ENCODE measurements at places on chromosomes 1 and 21.
A peak's percentile ranks its signal among the peaks of the same experiment; 100 is the strongest.

- DNase-seq, result no peak
These were observed 176.8 kb upstream of the PTBP2 start for GRCh38 chr1:96544831-96545221.

- DNase-seq, result no peak
These were observed 33.7 kb downstream of the GNB1 start for GRCh38 chr1:1857096-1857703.

GRCh38 chr21:37176716-37177115 lies 90.4 kb downstream of the VPS26C start:
- DNase-seq, result no peak

DNA sequence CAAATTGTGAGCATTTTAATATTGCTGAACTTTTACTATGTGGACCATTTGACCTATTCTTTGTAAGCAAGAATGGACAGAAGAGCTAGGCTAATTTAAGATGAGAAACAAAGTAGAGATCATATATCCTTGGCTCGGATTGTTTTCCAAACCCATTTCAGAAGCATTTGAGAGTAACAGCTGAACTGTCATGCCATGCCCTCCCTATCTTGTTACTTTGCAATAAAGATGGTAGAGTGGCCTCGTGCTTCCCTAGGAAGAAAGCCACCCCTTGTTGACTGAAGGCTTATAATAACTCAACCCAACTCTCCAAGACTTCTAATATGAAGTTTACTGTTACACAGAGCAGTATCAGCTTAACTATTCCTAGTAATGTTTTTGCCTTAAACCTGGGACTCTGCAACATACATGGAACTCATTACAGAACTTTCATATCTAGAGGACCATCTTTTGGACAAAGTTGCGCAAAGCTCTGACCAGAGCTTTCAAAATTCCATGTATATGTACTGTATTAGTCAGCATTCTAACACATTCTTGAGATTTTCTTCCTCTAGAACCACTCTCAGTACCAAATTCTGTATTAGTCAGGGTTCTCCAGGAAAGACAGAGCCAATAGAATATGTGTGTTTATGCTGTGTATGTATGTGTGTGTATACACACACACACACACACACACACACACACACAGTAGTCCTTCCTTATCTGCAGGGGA lies 68.7 kb downstream of the ADAMTS1 start:
- no peak for DNase-seq

GRCh38 chr1:31371121-31371959 lies 1.5 kb downstream of the FABP3 start:
- DNase-seq, result peak; percentile 23

DNA sequence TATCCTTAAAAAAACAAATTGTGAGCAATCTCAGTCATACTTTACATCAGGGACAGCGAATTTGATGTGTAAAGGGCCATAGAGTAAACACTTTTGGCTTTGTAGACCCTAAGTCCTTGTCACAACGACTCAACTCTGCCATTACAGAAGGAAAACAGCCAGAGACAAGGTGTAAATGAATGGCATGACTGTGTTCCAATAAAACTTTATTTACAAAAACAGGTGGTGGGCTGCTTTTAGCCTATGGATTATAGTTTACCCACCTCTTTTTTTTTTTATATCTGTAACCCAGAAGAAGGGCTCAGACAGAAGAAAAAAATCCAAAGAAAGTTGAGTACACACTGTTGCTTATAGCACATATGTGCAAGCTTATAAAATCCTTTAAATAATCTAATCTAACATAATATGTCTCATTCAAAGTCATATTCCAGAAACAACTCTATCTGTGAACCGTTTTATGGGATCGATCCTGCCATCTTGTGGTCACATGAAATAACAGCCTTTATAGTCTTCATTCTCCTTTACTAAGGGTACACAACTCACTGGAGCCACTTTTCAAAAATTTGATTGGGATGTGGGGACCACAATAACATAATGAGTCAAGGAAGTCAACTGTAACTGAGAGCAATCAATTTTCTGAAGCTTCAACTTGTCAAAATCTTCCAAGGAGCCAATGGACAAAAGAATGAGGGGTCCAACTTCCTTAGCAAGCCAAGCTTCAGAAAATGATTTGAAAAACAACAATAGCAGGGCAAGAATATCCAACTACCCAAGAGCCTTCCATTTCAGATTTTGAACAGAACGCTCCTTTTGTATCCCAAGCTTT lies 142.2 kb upstream of the KRTAP19-8 start:
- no peak for DNase-seq

GRCh38 chr1:3680488-3681230 lies 28.3 kb downstream of the TP73 start:
- DNase-seq, result no peak

DNA sequence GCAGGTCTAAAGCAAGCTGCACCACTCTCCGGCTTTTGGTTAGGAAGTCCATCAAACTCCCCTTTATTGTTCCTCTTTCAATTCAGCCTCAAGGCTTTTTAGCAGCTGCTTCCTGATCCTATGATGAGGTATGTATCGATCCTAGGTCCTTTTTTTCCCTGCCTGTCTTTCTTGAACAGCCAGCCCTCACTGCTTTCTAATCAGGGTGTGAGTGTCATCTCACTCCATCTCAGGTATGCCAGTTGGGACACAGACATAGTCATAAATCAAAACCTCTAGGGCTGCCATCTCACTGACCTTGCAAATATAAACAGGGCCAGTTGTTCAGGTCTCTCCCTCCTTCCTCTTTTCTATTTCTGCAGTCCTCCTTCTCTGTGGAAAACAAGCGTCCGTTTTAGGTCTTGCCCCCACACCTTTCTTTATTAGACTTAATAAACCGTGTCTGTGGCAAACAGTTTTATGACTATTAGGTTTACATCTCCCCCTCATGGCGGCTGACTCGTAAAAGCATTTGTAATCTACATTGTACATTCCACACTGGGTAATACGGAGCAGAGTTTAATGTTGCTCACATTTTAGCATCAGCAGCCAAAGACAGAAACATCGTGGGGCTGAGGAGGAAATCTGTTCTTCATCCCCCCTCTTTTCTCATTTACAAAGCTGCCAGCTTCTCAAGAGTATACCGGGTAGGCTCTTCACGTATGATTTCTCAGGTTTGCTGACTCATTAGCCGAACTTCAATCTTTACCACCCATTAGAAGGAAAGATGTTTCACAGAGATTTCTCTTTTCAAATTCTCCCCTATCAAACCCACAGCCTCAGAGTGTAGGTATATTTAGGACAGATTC lies 11.6 kb downstream of the STYXL2 start:
- no peak for DNase-seq

GRCh38 chr1:228691211-228691610 lies 44.1 kb upstream of the RHOU start:
- DNase-seq, result no peak

DNA sequence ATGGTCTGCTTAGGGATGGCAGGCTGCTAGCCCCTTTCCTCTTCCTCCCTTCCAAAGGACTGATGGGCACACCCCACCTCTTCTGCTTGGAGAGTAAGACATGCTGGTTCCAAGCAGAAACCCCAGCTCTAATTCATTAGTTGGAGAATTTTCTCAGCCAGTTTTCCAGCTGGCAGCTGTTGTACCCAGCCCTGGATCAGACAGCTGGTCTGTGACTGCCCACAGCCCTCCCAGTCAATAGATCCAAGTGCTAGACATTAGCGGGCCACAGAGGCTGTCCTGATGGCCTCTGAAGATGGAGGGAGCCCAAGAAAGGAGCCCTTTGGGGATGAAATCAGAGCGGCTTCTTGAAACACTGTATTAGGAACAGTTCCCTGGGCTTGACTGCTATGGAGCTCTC lies 35.8 kb downstream of the ACOT11 start:
- no peak for DNase-seq

DNA sequence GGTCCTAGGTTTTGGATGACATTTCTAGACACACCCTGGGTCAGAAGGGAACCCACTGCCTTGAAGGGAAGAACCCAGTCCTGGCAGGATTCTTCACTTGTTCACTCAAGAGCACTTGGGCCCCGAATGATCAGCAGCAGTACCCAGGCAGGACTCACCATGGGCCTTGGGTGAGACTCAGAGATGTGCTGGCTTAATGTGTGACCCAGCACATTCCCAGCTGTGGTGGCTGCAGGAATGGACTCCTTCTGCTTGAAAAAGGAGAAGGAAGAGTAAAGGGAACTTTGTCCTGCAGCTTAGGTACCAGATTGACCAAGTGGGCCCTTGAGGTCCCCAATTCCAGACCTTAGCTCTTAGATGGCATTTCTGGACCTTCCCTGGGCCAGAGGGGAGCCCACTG lies 12.3 kb upstream of the SMAP2 start:
- no peak for DNase-seq

DNA sequence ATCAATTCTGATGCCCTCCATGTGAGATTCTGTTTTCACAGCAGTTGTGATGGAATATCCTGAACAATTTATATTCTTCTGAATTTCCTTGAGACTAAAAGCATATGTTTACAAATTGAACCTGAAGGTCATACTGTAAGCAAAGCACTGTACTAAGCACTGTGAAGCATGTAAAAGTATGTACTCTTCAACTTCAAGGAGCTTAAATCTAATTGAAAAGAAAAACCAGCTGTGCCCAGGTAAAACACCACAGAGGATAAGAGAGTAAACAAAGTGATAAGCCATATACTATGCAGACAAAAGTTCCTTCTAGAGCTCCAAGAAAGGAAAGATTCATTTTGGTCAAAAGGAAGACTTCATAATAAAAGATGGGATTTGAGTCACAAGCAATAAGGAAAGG lies 71.9 kb downstream of the TTLL7 start:
- DNase-seq, result no peak

DNA sequence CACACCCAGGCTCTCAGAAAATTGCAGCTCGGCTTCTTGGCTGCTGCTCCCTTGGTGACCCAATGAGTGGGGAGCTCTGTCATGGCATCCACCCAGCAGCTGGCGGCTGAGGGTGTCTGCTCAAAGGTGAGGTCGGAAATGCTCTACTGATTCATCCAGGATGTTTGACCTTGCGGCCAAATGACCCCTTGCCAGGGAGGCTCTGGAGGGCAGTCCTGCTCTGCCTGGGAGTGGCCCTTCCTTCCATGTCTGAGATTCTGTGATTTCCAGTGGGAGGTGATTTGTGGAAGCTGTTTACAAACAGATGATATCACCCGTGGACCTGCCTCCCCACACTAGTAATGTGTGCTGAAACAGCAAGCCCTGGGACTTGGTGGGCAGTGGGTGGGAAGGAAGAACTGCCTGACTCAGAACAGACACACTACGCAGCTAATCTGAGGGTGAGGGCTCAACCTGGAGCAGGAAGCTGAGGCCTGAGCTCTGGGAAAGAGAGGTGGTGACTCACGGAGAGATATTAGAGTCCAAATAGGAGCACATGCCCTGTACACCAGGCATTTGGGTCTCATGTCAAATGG lies 3.0 kb downstream of the CRCT1 start:
- DNase-seq, result no peak

DNA sequence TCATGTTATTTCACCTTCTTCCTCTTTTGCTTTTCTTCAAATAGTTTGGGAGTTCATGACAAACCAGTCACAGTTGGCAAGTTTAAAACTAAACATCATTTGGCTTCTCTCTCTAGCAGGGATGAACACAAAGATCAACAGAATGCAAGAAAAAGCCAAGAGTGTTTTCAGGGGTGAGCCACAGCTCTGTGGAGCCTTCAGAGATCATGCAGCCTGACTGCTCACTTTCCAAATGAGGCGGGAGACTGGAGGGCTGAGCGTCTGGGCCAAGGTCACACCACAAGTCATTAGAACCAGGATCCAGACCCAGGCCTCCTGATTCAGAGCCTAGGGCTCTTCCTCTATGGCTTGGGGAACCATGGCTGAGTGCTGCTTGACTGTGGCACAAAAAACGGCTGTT lies 2.7 kb downstream of the DPT start:
- no peak for DNase-seq

DNA sequence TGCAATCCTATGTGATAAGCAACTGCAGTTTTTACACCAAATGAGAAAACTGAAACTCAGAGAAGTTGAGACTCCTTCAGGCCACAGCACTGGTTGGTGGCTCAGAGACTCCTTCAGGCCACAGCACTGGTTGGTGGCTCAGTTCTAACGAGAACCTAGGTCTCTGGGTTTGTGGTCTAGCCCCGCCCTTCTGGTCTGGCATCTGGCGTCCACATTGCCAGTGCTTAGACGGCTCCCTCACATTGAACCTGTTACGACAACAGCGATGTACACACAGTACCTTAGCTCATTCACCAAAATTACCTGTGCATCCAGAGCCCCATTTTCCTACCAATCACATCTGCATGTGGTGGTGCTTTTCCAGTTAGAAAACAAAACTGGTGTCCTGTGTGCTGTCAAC lies 66.1 kb downstream of the NID1 start:
- no peak for DNase-seq

GRCh38 chr1:115952547-115952946 lies 23.8 kb upstream of the SLC22A15 start:
- no peak for DNase-seq

DNA sequence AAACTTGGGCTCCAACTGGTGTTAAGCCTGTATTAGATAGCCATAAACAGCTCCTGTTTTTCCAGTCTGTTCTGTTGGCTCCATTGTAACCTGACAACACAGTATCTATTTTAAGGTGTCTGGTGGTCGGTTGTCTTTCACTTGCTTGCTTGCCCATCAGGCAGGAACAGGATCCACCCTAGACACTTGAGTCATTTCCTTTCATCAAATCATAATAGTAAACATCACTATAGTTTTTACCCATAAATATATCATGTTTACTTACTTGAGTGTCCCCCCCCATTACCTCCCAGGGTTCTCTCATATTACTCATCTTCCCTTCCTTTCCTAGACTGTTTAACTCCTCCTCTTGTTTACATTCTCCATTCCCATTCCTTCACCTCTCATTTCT lies 2.9 kb downstream of the DDI2 start:
- DNase-seq, result no peak

DNA sequence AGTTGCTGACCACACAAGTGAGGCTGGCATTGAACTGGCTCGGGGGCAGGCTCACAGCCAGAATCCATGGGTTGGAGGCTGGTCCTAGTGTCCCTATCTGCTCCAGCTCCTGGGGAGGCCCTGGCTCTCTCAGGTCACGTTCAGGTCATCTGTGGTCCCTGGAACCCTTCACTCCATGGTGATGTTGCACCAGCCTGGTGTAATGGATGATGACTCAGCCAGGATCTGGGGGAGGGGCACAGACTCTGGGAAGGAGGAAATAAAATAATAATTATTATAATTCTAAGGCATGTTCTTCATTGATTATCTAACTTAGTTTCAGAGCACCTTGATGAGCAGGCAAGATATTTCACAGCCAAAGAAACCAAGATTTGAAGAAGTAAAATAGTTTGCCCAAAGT lies 26.6 kb upstream of the FCRL4 start:
- no peak for DNase-seq

GRCh38 chr1:43238085-43238484 lies 31.7 kb upstream of the TMEM125 start:
- peak; percentile 28 for DNase-seq

GRCh38 chr1:156154317-156154749 lies 948 bp downstream of the SEMA4A start:
- DNase-seq, result no peak

All from occipital lobe (tissue), 3 donors.